Activated T-cell treated with anti-CD3 and anti-CD28 coated beads, Interleukin-2, amount 50 U/mL, for 4 hours (primary cell): ENCODE measurements at places on chromosomes 12 and 14. TPM values are rescaled to one million over a fixed set of nuclear protein-coding genes. Genes with fewer than 3 reads are reported as not detected.

GRCh38 chr12:124369827-124370378 is 75.0 kb downstream of the RFLNA start:
- no peak for DNase-seq

DNA sequence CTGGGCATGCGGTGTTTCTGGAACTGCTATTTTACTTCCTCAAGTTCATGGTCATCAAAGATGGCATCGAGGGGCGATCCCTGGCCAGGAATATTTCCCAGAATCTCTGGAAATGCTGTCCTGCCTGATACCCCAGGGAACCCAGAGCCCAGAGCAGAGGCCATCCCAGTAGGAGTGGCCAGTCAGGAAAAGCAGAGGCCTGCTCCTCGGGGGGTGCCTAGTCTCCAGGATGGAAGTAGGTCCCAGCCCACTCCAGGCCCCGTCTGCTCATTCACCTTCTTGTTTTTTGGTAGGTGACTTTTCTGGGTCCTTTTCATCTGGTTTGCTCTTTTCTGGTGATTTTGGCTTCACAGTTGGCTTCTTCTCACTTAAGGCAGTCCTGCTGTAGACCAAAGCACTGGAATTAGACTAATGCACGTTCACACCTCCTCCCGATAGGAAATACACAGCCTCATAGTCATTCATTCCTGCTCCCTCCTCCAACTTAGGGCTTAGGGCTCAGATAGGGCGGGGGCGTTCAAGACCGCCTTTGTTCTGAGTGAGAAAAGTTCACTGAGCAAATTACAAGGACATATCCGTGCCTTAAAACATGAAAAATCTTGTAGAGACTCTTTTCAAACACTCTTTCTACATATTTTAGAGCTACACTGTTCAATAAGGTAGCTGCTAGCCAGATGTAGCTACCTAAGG is 51.1 kb downstream of the TRAFD1 start:
- DNase-seq = no peak

DNA sequence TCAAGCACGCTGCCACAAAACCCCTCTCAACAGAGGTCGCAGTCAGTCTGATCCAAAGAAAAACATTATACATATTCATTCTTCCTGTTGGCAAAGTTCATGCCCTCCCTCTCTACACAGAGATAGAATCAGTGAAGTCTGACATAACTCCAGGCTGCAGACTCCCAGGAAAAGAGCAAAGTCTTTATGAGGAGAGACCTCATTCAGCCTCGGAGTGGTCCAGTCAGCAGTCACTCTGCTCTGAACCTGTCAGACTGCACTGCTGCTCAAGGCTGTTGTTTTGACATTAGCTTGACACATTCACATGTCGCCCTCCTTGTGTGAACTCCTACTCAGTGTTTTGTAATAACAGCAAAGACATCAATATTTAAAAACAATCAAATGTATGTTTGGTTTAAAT is 241.2 kb upstream of the G2E3 start:
- no peak for DNase-seq

GRCh38 chr12:19450362-19450761 is 11.1 kb downstream of the AEBP2 start:
- DNase-seq = no peak

The GMPR2 gene
- 29.6 TPM for total RNA-seq

DNA sequence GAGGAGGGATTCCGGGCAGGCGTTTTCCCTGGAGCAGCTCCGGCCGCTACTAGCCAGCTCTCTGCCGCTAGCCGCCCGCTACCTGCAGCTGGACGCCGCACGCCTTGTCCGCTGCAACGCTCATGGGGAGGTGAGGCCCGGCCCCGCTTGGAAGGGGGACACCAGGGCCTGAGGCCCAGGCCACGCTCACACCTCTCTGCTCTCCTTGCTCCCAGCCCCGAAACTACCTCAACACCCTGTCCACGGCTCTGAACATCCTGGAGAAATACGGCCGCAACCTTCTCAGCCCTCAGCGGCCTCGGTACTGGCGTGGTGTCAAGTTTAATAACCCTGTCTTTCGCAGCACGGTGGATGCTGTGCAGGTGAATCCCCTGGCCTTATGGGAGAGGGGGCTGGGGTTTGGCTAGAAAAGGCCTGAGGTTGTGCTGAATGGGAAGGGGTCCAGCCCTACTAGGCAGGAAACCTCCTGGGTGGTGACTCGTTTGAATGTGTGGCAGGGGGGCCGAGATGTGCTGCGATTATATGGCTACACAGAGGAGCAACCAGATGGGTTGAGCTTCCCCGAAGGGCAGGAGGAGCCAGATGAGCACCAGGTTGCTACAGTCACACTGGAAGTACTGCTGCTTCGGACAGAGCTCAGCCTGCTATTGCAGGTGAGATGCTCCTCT is 597 bp downstream of the RNF31 start:
- DNase-seq = no peak

DNA sequence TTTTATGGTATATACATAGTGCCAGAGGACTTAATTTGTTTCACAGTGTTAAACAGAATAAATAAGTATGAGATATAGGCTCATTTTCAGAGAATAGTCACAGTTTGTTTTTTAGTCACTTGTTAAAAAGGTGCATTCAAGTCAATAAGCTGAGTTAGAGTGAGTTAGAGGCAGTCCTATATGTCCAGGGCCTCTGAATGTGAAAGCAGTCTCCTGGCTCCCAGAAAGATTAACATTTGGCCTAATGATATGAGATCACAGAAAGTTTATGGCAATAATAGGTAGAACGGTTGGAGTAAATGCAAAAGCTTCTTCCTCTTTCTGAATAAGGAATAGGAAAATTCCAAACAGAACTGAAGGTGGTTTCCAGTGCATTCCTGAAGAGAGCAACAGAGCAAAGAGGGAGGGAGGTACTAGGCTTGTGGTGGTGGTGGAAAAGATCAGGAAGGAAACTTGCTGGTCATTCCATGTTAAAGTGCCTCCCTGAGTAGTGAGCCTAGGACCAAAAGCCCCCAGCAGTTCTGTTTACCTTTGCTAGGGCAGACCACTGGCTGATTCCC is 54.4 kb downstream of the SLC38A4 start:
- DNase-seq = no peak

The RND1 gene
- total RNA-seq = 2.2 TPM

DNA sequence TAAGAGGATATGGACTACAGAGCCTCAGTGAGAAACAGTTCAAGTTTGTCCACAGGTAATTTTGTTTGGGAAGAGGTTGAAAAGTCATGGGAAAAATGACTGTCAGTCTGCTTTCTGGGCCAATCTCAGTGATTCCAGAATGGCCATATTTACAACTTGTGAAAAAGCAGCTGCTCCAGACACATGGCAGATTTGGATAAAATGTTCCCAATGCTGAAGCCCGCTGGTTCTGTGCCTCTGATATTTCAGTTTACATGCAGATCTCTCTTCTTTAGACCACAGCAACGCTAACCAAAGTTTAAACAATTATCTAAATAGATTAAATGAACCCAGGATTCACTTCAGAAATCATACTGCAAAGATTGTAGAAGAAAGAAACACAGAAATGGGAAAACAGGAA is 222.8 kb downstream of the SOX5 start:
- no peak for DNase-seq

DNA sequence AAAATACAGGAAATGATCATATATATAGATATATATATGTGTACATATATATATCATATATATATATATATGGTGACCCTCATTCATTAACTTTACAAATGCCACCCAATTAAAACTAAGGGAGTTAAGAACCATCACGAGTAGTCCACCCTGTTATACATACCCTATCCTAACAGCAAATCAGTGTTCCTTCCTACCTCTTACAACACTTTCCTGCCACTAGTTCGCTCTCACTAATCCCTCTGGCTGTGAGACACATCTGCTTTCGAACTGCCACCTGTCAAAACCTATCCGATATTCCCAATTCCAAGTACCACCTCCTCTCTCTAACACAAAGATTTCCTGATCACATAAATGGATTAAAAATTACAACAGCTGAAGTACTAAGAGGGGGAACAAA is 100.5 kb downstream of the EEA1 start:
- DNase-seq = no peak
